Occipital lobe (tissue), 3 donors: ENCODE measurements at places on chromosomes 5 and 9.

DNA sequence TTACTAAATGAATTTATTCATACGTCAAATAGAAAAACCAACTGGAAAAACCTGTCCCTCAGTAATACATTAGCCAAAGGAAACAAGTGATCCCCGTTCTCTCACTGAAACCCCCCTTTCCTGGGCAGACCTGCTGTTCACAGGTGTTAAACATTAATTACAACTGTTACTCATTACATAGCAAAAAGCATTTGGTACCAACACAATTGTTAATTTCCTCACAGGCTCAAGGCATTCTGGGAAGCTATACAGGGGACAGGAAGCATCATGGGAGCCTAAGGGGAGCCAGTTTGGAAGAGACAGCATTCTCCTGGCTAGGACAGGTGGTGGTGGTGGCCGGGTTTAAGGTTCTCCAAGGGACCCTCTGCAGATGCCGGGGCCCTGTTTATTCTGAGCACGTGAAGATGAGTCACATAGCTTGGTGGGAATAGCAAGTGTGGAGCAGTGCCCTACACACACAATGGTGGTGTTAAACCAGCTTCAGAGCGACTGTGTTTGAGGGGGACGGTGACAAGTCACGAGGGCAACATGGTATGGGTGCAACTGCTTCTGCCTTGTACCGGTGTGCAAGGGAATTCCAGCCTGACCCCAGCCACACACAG is 62.6 kb upstream of the SLC25A51 start:
- no peak for DNase-seq

DNA sequence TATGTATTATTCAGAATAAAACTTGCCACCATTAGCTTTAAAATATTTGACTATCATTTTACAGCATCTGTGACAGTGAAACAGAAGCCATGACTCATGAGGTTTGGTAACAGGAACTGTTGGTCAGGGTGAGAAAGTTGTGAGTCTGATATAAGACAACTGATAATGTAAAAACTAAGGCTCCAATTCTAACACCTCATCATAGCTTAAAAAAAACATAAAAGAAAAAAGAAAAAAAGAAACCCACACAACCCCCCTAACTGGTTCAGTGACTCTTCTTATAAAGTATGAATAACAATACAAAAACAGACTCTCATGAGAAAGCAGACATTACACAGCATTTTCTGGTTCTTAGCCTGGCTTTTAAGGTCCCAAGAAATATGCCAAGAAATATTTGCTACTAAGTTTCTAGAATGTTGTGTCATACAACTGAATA is 85.8 kb downstream of the MRPS27 start:
- DNase-seq = no peak

DNA sequence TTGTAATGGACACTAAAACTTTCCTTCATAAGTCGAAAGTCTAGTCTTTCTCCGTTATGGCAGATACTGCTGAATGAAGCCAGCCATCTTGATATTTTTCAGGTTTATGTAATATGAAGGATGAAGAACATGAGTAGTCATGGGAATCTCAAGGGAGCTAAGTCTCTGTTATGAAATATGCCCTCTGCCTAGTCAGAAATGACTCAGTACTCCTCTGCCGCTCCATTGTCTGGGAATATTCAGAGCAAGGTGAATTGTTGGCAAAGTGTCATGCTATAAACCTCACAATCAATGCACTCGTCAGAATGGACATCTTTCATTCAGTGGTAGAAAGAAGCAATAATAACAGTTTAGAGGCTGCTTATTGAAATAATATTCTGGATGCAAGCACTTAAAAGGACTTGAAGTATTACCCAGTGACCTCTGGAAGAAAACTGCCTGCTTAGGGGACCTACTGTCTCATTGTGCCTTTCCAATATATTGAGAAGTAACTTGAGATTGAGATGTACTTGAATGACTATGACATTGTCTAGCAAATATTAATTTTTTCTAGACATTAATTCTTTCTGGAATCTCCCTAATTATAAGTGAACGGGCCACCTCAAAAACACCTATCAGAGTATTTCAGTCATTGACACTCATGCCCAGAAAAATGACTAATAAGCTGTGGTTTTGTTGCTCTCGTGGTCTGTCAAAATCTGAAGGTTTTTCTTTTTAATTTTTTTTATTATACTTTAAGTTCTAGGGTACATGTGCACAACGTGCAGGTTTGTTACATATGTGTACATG is 1011.5 kb upstream of the ACO1 start:
- no peak for DNase-seq

DNA sequence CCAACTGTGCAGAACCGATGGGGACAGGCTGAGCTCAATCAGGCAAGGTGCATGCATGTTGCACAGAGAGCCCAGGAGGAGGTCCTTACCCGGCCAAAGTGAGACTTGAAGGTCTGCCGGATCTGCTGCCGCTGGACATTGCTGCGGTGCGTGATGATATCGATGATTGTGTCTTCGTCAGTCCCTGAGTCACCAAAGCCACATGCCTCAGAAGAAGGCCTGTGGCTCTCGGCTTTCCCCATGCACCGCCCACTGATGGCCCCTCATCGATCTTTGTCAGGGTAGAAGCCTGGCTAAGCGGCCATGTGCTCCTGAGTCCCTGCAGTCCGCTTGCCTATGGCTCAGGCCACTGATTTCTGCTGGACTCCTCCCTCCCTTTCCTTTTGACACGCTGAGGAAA is 34.8 kb downstream of the ANXA6 start:
- DNase-seq = no peak

GRCh38 chr9:128940946-128941755 is 6.3 kb downstream of the DOLK start:
- no peak for DNase-seq

DNA sequence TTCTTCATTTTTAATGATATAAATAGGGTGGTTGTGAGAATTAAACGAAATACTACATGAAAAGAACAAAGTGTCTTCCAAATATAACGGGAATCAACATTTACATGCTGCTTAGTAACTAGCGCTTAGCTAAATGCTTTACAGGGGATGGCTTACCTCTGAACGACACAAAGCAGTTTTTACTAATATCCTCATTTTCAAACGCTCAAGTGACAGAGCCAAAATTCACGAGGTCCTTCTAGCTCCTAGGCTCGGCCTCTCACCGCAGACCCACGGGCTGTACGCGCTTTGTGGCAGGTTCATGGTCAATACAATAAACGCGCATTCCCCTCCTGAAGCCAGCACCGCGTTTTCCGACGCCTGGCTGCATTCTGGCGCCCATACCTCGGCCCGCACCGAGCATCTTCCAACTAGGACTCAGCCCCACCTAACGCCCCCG is 442 bp downstream of the ZNF510 start:
- DNase-seq = no peak

- DNase-seq = no peak
Measured at GRCh38 chr5:22615964-22616363, 237.2 kb downstream of the CDH12 start.

DNA sequence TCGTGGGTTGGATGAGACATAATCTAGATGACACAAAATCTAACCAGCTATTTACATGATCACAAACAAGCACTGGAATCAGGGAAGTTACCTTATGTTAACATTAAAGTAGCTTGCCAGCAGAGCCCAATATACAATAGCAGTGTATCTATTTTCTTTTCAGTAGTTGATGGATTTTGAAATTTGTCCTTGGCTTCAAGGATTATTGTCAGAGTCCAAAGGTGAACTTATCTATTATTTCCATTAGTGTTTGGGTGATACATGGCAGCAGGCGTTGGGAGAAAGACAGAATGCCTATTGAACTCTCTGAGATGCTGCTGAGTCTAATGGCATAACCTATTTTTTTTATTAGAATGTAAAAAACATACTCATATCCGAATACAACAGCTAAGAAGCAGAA is 223.2 kb upstream of the ACTBL2 start:
- no peak for DNase-seq

- DNase-seq = no peak
Measured at GRCh38 chr5:179798144-179798770, 4.5 kb downstream of the LTC4S start.

DNA sequence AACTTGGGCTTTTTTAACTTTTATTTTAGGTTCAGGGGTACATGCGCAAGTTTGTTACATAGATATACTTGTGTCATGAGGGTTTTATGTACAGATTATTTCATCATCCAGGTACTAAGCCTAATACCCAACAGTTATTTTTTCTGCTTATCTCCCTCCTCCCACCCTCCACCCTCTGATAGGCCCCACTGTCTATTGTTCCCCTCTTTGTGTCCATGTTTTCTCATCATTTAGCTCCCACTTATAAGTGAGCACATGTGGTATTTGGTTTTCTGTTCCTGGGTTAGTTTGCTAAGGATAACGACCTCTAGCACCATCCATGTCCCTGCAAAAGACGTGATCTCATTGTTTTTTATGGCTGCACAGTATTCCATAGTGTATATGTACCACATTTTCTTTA is 172.1 kb downstream of the SNCAIP start:
- no peak for DNase-seq

- DNase-seq = no peak
Measured at GRCh38 chr9:112810696-112811490, 60.3 kb downstream of the SNX30 start.

GRCh38 chr5:170436335-170436734 is 47.2 kb upstream of the KCNMB1 start:
- no peak for DNase-seq

- no peak for DNase-seq
Measured at GRCh38 chr9:37324261-37324683, 98.2 kb upstream of the GRHPR start.

DNA sequence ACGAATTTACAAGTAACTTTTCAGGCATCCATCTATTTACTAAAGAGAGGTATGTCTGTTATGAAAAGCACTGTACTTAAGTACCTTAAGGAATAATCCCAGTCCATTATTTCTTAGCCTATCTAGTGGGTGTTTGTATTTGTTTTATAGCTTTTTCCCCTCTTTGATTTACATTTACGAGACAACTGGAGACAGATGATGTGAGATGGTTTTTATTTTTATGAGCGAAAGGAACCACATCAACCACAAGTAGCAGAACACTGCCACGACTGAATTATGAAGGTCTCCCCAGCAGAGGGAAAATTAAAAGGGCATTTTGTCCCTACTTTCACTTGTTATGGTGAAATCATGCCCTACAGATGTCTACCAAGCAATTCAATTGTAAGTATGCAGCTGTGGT is 357.8 kb downstream of the NFIB start:
- DNase-seq = no peak
